ENCODE measurements at places on chromosomes 6 and 20.

DNA sequence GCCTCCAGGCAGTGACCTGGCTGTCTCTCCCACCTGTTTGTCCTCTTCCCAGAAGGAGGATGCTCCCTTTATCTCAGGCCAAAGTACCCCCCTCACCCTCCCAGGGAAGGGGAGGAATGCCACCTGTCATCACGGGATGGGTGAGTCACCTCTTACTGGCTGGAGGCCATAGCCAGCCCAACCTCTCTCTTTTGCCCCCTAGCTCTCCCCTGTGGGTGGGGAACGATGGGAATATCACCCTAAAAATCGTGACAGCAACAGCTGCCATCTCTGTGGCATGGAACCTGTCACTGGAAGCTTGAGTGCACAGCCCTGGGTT lies 137.5 kb upstream of the PTPN1 start:
- DNase-seq = no peak

DNA sequence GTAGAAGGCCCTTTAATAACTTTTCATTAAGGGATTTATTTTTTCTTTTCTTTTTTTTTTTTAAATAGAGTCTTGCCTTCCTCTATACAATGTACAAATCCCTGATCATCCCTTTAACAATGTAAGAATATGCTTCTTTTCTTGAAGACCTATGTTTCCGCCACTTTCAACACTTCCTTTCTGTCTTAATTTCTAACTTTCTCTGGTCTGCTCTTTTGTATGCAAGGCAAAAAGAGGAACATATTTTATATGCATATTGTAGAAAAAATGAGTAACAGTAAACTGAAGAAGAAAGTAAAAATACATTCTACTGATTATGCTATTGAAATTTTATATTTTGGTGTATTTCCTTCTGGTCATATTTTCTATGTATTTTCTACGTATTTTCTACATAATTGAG lies 484.7 kb downstream of the TFAP2B start:
- no peak for DNase-seq

- DNase-seq = no peak
These were observed 270 bp upstream of the TIAM2 start for GRCh38 chr6:154994836-154995253.

- DNase-seq = no peak
These were observed 104.4 kb upstream of the KHDRBS2 start for GRCh38 chr6:62390401-62390800.

GRCh38 chr20:21391185-21391971 lies 5.9 kb downstream of the NKX2-4 start:
- DNase-seq = peak; percentile 43

GRCh38 chr20:22475662-22476061 lies 108.7 kb downstream of the FOXA2 start:
- no peak for DNase-seq

- no peak for DNase-seq
These were observed 28.4 kb upstream of the GSTA3 start for GRCh38 chr6:52937908-52938307.

- no peak for DNase-seq
These were observed 62.0 kb downstream of the DLL1 start for GRCh38 chr6:170228946-170229310.

GRCh38 chr6:154962753-154963152 lies 32.4 kb upstream of the TIAM2 start:
- no peak for DNase-seq

DNA sequence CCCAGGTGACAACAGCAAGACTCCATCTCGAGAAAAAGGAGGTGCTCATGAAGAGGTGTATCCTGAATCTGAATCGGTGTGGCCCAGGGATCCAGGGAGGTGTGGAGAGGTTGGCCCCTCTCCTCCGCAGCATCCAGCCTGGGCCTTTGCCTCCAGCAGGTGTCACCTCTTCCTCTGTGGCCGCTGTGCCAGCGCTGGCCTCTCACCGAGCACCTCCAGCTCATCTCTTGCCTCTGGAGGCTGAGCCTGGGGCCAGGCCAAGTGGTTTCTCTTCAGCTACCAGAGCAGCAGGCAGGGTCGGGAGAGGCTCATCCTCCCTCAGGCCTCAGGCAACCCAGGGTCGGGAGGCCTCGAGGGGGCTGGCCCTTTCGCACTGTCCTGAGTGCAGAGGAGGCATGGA lies 1.2 kb upstream of the COL20A1 start:
- no peak for DNase-seq

DNA sequence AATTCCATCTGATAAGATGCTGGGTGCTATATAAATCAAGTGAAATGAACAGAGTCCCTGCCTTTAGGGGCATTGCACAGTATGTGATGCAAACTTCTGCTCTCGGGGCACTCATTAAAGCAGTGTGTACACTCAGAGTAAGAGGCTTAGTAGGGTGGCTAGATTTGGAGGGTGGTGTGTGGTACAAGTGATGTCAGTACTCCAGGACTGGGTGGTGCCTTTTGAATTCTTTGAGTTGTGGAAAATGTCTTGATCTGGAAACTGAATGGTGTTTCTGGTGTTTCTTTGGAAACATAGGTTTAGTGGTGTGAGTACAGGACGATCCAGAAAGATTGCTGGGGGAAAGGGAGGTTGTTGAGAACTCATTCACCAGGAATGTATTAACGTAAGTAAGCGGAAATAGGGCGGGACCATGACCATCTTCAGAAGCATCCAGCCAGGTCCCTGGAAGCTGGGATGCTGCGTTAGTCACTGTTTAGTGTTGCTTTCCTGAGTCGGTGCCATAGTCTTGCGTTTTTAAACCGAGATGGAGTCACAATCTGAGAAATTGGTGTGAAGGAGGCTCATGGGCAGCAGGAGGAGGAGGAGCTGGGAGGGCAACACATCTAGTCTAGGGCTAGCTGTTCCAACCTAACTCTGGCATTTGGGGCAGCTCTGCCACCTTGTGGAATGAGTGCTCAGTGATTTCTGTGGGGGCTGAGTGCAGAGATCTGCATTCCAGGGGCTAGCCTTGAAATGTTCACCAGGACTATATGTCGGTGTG lies 70.3 kb downstream of the SCAND1 start:
- peak; percentile 61 for DNase-seq

DNA sequence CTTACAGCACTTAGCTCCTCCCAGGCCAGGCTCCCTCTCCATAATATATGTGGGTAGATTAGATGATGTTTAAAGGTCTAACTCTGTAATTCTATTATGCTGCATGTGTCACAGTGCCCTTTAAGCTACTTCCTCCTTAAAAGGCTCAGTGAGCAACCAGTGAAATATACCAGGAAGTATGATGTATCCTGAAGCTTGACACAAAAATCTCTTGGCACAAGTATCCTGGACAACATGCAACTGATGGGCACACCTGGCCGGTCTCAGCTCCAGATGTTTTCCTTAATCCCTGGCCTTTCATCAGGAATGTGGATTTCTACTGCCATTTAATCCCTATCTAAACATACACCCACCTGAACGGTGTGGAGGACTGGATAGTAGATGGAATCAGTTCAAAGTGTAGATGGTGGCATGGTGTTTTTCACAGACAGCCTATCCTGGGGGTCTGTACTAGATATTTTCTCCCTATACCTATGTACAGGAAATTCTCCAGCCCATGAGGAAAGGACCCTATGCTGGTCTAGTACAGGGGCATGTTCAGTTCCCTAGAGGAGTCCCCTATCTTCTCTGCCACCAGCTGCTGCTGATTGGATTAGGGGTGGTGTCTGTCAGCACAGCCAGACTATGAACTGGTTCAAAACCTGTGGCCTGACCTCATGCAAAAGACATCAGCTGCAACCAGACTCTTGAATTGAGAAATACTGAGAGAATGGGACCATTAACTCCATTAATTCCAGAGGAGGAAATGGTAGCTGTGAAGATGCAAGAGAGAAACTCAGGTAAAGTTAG lies 59.4 kb upstream of the CITED2 start:
- no peak for DNase-seq

GRCh38 chr6:72267470-72267869 lies 354.4 kb upstream of the KCNQ5 start:
- no peak for DNase-seq

- no peak for DNase-seq
These were observed 155.7 kb upstream of the SUPT3H start for GRCh38 chr6:45533386-45533785.

- peak; percentile 1 for DNase-seq
These were observed 2.9 kb downstream of the RANBP9 start for GRCh38 chr6:13708736-13709135.

DNA sequence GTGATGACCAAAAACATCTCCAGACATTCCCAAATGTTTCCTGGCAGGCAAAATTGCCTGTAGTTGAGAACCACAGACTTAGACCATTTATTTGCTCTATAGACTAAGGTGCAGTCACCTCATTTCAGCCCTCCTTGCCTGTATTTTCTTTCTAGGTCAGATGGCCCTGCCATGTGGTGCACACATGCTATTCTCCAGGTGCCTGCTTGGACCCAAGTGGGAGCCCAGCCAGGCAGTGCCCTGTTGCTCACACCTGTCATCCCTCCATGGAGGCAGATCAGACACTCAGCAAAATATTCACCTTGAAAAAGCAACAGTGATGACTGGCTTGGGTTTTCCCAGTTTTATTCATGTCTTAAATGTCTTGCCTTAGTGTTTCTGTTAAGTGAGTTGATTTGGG lies 311.4 kb downstream of the TFAP2C start:
- no peak for DNase-seq

GRCh38 chr6:70107852-70108629 lies 194.8 kb downstream of the COL9A1 start:
- peak; percentile 53 for DNase-seq

DNA sequence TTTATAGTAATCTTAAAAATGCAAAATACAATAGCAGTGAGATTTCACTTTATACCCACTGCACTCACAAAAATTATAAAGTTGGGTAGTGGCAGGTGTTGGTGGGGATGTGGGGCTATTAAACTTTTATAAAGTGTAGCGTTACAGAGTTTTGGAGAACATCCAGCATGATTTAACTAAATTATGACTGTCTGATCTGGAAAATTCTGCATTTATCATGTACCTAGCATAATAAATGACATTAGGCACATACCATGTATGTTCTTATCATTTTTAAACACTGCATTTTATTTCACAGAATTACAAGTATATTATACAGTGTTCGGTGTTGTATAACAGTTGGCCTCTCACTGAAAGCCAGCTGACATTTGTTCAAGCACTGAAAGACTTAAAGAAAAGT lies 169.9 kb downstream of the ADGB start:
- DNase-seq = no peak

- peak; percentile 46 for DNase-seq
These were observed 22.7 kb downstream of the LAMA4 start for GRCh38 chr6:112231594-112232060.

All from NCI-H526 (cell line).